AG08395 (cell line): ENCODE measurements at places on chromosomes 3 and 15.

- no peak for DNase-seq
Measured at GRCh38 chr3:140545197-140545596, 132.7 kb upstream of the TRIM42 start.

- DNase-seq: peak; percentile 35
Measured at GRCh38 chr15:64092864-64093626, 593 bp downstream of the CIAO2A start.

DNA sequence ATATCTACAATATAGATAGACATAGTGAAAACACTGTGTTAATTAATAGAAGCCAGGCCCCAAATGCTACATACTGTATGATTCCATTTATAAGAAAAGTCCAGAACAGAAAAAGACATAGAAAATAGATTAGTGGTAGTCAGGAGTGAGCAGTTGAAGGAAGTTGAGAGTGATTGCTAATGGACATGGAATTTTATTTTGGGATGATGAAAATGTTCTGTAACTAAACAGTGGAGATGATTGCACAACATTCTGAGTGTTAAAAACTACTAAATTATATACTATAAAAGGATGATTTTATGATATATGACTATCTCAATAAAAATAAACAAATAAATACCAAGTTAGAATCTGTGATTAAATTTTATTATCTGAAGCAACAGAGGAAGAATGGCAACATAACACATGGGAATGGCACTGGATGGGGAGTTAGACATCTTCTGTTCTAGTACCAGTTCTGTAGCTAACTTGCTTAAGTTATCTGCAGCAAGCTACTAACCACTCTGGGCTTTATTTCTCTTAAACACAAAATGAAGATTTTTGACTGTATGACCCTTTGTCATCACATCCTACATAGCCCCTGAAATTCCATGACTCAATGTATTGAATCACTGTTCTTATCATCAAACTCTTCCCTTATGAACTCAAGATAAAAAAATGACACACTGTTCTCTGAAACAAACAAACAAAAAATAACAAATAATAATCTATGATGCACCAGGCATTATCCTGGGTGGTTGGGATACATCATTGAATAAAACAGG lies 612.7 kb downstream of the TBL1XR1 start:
- peak; percentile 17 for DNase-seq

GRCh38 chr3:53880396-53881345 lies 1.3 kb downstream of the ACTR8 start:
- no peak for DNase-seq

GRCh38 chr3:132273036-132273435 lies 44.2 kb upstream of the ACP3 start:
- no peak for DNase-seq

DNA sequence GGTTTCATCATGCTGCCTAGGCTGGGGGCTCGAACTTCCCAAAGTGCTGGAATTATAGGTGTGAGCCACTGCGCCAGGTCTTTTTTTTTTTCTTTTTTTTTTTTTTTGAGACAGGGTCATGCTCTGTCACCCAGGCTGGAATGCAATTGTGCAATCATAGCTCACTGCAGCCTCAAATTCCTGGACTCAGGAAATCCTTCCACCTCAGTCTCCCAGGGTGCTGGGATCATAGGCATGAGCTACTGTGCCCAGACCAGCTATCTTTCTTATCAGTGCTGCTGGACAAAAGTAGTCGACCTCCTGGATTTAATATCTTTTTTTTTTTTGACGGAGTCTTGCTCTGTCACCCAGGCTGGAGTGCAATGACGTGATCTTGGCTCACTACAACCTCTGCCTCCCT lies 60.8 kb downstream of the TFDP2 start:
- DNase-seq: no peak

DNA sequence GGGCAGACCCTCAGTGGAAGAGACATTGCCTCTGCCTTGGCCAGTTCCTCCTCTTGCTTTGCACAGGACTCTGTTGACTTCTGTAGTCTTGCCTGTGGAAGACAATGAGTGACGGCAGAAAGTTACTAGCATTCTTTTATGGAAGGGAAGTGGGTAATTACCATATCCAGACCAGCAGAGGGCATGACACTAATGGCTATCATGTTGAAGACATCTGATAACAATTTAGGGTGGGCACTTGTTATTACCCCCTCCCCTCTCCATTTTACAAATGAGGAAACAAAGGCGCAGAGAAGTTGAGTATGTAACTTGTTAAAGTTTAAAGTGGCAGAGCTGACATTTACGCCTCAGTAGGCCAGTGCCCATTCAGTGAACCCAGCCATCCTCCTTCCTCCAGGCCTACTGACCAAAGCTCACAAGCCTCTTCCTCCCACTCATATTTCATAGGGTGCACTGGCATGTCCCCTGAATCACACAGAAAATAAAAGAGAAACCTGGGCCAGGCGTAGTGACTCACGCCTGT lies 48.2 kb upstream of the FMN1 start:
- peak; percentile 22 for DNase-seq

DNA sequence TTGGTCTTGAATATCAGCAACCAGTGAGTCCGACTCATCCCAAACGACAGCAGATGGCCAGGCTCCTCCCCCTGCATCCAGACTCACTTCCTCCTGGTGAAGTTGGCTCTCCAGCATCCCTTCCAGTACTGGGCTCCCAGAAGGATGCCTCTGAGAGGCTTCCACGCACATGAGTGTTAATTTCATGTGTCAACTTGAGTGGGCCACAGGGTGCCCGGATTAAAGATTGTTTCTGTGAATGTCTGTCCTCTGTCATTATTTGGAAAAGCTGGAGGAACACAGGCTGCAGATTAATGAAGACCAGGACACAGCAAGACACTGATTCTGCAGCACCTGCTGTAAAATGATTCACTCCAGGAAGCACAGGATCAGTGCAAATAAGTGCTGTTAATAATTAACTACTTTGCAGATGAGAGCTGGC lies 99.8 kb downstream of the ATP10A start:
- peak; percentile 41 for DNase-seq

GRCh38 chr3:104412608-104413580 lies 953.8 kb upstream of the ALCAM start:
- DNase-seq: no peak

- DNase-seq: peak; percentile 24
Measured at GRCh38 chr3:27943106-27943505, 221.0 kb upstream of the EOMES start.

DNA sequence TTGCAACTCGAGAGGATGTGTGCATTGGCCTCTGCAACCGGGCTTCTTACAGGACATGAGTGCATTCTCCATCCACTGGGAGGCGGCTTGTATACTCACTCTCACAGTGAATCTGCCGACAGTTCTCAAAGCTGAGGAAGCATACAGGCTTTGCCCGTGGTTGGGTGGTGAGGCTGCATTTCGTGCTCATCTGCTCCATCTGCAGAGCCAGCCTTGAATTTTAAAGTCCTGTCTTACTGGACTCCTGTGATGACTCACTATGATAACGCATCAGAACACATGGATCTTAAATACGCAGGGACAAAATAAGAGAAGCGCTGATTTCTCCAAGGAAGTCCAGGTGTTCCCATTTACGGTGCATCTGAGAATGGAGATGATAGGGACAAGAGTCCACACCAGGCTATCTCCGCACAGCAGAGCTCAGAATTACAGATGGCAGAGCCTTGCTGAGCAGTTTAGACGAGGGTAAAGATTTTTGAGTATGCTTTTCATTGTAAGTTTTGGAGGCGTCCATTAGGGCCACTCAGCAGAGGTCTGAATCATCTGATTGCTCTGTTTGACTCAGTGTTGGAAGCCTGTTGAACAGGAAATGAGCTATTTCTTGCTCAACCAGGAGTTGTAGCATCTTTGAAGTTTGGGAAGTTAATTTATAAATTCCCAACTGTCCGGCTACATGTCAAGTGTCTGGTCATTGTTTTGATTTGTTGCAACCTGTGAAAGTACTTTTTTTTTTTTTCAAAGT lies 87.1 kb downstream of the GABRG3 start:
- peak; percentile 65 for DNase-seq

DNA sequence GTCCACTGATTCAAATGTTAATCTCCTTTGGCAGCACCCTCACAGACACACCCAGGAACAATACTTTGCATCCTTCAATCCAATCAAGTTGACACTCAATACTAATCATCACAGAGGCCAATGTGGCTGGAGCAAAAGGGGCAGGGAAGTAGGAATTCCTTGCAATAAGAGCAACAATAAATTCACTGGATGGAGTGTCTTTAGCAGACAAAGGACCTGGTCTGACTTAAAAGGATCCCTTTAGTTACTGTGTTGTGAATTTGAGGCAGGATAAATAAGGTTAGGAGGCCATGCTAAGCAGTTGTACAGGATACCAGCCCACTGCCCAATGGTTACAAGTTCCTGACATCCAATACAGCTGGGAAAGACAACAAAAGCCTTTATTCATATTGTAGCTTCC lies 12.3 kb upstream of the GFM1 start:
- DNase-seq: no peak

DNA sequence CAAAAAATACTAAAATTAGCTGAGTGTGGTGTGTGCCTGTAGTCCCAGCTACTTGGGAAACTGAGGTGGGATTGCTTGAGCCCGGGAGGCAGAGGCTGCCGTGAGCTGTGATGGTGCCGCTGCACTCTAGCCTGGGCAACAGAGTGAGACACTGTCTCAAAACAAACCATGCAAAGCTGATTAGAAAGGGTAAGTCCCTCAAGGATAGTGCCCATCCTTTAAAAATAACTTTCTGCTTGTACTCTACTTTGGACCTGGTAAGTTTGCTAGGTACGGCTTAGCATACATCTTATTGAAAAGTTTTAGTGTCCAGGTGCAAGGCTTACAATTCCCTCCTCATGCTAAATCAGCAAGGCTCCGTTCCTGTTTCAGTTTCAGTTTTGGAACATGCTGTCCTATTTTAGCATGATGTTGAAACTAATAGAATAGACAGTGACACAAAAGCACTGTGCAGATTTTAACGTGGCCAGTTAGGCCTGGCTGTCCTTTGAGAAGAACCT lies 21.4 kb downstream of the FEM1B start:
- peak; percentile 19 for DNase-seq

- peak; percentile 78 for DNase-seq
Measured at GRCh38 chr3:168096210-168096652, 507 bp upstream of the GOLIM4 start.

- DNase-seq: no peak
Measured at GRCh38 chr15:97009031-97009431, 678.5 kb downstream of the NR2F2 start.
